Activated CD4-positive, alpha-beta T cell treated with anti-CD3 and anti-CD28 coated beads for 48 hours (primary cell): ENCODE measurements at places on chromosomes 5 and 9.
A peak's percentile ranks its signal among the peaks of the same experiment; 100 is the strongest.

- no peak for DNase-seq
These were observed 206.6 kb downstream of the PALM2AKAP2 start for GRCh38 chr9:109986521-109986991.

GRCh38 chr9:116900007-116900367 lies 212.9 kb downstream of the TRIM32 start:
- no peak for DNase-seq

DNA sequence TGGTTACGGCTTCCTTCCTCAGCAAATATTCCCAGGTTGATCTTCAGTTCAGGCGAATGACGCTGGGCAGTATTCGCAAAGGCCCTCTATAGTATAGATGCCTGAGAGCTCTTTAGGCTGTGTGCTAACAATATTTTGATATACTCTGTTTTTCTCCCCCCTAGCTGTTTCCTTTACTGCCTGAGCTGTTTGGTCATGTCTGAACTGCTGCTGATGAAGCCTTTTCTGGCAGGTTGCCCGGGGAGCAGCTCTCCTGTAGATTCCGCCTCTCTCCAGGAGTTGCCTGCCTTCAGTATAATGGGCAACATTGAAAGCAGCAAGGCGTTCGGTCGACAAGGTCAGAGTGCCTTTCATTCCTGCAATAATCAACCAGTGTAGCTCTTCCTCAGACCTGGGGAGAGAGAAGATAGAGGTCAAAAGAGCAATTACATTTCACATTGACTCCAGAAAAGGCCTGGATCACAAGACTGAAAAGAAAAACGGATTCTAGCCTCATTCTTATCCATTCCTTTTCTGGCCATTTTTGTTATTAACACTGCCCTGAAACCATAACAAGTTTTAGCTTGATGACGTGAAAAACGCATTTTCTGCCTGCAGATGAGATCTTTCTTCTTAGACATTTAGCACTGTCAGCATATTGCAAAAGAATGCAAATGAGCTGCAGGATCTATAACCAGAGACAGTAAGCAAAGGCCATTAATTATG lies 60.1 kb upstream of the ZNF608 start:
- DNase-seq, result no peak

- no peak for DNase-seq
These were observed 1209.3 kb upstream of the C9orf72 start for GRCh38 chr9:28782630-28783029.

- peak; percentile 33 for DNase-seq
These were observed 2.8 kb downstream of the CAMK2A start for GRCh38 chr5:150286820-150287219.

- DNase-seq, result no peak
These were observed 80.7 kb downstream of the GLDC start for GRCh38 chr9:6564868-6565267.
